ENCODE measurements at places on chromosomes 1 and 21. TPM values are rescaled to one million over a fixed set of nuclear protein-coding genes. Genes with fewer than 3 reads are reported as not detected.
A peak's percentile ranks its signal among the peaks of the same experiment; 100 is the strongest.

DNA sequence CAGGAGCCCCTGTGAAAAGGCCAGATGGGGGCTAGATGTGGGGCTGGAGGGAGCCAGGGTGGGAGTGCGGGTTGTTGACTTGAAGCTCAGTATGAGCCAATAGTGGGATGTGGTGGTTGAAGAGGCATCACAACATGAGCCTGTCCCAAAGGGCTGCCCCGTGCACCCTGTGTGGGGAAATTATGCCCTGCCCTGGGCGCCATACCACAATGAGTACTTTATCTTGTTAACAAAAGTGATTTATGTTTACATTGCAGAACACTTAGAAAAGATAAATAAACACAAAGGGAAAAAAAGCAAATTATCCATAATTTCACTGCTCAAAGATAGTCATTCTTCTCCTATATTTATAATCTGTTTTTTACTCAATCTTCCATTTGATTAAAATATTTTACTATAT lies 1.6 kb upstream of the NFASC start:
- H3K27ac ChIP-seq = no peak overlapping the region
- no peak overlapping the region for H3K4me3 ChIP-seq
- no peaks in the 10 kb centered on the region for H3K36me3 ChIP-seq
- H3K4me1 ChIP-seq = no peaks in the 10 kb centered on the region
- DNase-seq = no peak

GRCh38 chr1:185110145-185110544 lies 46.6 kb downstream of the TRMT1L start:
- no peaks in the 10 kb centered on the region for H3K36me3 ChIP-seq
- no peak overlapping the region for H3K27ac ChIP-seq
- H3K4me1 ChIP-seq = no peaks in the 10 kb centered on the region
- no peaks in the 10 kb centered on the region for H3K27me3 ChIP-seq
- no peak for DNase-seq
- no peak overlapping the region for H3K4me3 ChIP-seq

DNA sequence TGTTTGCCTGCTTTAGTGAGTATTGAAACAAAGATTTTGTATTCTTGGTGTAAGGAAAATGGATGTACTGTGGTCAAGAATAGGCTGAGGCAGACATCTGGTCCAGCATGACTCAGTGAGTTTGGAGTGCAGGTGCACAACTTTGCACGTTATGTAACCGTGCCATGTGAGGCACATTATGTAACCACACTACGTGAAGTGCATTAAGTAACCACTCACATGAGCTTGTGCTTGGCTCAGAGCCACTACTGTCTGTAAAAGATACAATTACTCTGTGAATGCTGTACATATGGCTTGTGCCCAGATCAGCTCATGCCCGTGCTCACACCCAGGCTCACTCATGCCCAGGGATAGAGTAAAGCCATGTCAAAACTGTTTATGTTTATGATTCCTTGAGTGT lies 216.8 kb downstream of the CTH start:
- H3K4me3 ChIP-seq = no peak overlapping the region
- no peak overlapping the region for H3K27ac ChIP-seq
- no peaks in the 10 kb centered on the region for H3K27me3 ChIP-seq
- peak; percentile 1 for DNase-seq

Gene LCE1B
- not detected for total RNA-seq

Gene OXCT2
- total RNA-seq = 6.4 TPM

Gene TNFRSF18
- total RNA-seq = 0.77 TPM
